ENCODE measurements at places on chromosomes 11 and 22.
A peak's percentile ranks its signal among the peaks of the same experiment; 100 is the strongest.

DNA sequence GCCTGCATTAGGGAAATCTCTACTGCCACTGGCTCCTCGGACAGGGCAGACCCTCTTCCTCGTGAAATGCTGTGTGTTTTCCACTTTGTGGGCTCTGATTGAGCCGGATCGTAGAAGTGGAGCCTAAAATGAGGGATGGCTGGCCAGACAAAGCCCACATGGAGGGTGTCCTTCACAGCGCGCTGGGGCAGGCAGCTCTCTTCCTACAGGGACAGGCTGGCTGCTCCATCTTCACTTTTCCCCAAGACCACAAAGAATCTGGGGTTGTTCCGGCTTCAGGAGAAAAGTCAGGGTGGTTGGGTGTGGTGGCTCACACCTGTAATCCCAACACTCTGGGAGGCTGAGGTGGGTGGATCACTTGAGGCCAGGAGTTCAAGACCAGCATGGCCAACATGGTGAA lies 94.9 kb downstream of the MORC2 start:
- DNase-seq, result no peak

DNA sequence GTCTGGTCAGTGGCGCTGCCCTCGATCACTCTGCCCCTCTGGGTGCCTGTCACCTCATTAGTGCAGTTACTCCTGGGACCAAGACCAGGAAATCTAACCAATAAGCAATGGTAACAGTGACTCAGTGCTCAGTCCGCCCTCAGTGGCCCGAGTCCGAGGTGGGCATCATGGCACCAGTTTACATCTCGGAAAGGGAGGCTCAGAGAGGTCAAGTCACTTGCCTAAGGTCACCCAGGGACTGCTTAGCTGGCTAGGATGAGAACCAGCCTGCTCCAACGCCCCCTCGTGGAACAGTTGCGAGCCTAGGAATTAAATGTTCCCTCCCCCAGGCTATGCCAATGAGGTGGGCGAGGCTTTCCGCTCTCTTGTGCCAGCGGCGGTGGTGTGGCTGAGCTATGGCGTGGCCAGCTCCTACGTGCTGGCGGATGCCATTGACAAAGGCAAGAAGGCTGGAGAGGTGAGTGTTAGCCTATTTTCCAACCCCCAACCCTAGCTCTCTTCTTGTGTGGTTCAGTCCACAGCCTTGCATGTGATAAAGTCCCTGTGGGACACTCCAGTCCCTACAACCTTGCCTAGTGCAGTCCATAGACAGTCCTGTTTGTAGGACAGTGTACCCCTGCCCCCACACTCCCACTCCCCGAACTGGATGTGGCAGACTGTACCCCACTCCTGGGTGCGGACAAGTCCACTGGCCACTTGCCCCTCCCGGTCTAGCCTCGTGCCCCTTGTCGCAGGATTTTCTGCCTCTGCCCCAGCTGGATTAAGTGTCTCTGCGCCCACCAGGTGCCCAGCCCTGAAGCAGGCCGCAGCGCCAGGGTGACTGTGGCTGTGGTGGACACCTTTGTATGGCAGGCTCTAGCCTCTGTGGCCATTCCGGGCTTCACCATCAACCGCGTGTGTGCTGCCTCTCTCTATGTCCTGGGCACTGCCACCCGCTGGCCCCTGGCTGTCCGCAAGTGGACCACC lies 1.1 kb downstream of the MTFP1 start:
- DNase-seq, result peak; percentile 59

- no peak for DNase-seq
Observed at GRCh38 chr11:86668929-86669328, 3.5 kb downstream of the ME3 start.

DNA sequence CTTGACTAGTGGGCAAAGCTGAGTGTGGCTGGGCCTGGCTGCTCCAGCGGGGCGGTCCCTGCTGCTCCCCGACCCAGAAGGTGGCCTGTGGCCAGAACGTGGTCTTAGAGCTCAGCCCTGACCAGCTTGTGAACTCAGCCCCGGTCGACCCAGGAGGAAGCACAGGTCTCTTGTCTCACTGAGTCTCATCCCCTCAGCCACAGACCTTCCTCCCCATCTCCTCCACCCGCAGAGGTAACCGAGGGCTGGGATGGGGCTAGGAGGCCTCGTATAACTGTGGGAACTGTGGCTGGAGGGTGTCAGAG lies 546.2 kb upstream of the B3GAT1 start:
- DNase-seq, result no peak

GRCh38 chr11:110755941-110756340 lies 43.7 kb upstream of the ARHGAP20 start:
- no peak for DNase-seq

GRCh38 chr11:101296896-101297295 lies 167.3 kb upstream of the PGR start:
- DNase-seq, result no peak

DNA sequence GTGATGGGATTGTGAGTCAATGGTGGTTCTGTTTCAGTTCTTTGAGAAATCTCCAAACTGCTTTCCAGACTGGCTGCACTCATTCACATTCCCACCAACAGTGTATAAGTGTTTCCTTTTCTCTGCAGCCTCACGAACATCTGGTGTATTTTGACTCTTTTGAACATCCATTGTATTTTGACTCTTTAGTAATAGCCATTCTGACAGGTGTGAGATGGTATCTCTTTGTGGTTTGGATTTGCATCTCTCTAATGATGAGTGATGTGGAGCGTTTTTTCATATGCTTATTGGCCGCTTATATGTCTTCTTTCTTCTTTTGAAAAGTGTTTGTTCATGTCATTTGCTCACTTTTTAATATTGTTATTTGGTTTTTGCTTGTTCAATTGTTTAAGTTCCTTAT lies 19.4 kb downstream of the NELL1 start:
- DNase-seq, result no peak

- peak; percentile 54 for DNase-seq
Observed at GRCh38 chr11:115279813-115280761, 224.1 kb downstream of the CADM1 start.

- no peak for DNase-seq
Observed at GRCh38 chr11:97525273-97525672, 1135.5 kb downstream of the JRKL start.

DNA sequence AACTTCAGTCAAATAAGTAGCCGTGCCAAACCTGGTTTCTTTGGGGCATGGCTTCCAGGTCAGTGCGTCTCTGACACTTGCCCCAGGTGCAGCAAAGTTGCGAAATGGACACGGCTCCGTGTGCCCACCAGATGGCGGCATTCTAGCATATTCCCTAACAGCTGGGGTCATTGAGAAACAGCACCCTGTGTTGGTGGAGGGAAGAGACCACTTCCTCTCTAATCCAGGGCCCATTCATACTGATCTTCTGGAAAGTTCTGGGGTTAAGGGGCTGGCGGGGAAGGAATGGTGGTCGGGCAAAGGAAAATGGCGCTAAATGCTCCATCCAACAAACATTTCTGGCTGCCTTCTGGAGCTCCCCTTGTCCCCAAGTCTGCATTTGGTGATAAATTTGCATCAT lies 141.2 kb upstream of the TIMP3 start:
- peak; percentile 72 for DNase-seq
